ENCODE measurements at places on chromosomes 2 and 18.

- DNase-seq: no peak
Observed at GRCh38 chr18:22268641-22269128, 99.3 kb downstream of the GATA6 start.

DNA sequence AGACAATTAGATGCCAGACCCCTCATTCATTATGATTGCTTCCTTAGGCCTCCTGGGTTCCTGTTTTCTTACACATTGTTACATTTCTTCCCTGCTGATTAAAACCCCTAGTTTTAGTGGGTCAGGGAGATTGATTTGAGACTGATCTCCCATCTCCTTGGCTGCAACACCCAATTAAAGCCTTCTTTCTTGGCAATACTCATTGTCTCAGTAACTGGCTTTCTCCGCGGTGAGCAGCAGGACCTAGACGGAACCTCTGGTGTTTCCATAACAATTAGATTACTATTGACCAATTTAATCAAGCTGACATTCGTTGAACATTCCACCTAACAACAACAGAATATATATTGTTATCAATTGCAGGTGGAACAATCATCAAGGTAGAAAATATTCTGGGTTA is 1676.4 kb upstream of the SLC39A10 start:
- no peak for DNase-seq

- DNase-seq: no peak
Observed at GRCh38 chr18:62368100-62368499, 43.0 kb downstream of the TNFRSF11A start.

GRCh38 chr18:54378057-54378456 is 20.4 kb downstream of the C18orf54 start:
- DNase-seq: no peak

DNA sequence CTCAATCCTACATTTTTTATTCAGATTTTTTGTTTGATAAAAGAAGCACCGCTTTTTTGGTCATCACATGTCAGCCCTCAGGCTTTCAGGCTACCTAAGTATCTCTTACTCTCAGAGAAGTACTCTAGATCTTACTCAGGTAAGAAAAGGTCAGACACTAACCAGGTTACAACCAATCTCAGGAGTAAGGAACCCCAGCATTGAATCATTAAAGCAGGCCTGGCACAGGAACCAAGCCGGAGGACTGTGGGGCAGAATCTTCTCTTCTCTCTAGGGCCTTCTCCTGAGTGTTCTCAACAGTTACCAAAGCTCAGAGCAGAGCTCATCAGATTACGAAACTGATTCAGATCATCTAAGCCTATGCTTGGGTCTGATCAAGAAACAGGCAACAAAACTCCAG is 28.2 kb downstream of the RBMS1 start:
- DNase-seq: no peak

GRCh38 chr18:47035156-47035671 is at the start of gene ELOA2:
TSS of gene ELOA2 (minus strand) at chr18:47035621. CDS start at chr18:47035264, 357 bp downstream.
- no peak for DNase-seq

- no peak for DNase-seq
Observed at GRCh38 chr2:24521975-24522639, 31.1 kb downstream of the NCOA1 start.

GRCh38 chr2:45267062-45267792 is 258.0 kb upstream of the SIX2 start:
- no peak for DNase-seq

- no peak for DNase-seq
Observed at GRCh38 chr18:4102901-4103300, 352.2 kb downstream of the DLGAP1 start.

- DNase-seq: no peak
Observed at GRCh38 chr2:198129609-198130008, 325.2 kb downstream of the PLCL1 start.

DNA sequence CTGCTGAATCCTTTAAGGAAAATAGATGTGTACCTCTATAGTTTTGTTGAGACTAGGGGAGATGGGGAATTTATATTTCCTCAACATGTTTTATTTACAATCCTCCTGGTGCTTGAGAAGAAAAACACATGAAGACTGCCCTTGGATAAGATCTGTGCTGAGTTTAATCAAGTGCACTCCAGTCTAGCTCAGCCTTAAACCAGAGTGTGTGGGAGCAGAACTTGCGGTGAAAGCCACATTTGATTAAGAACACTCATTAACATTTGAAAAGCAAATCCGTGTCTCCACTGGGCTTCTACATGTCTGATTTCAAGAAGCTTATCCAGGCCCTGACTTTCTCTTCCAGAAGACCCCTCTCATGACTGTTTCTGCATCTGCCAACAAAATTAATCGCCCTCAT is 84.8 kb upstream of the ITGA6 start:
- no peak for DNase-seq

DNA sequence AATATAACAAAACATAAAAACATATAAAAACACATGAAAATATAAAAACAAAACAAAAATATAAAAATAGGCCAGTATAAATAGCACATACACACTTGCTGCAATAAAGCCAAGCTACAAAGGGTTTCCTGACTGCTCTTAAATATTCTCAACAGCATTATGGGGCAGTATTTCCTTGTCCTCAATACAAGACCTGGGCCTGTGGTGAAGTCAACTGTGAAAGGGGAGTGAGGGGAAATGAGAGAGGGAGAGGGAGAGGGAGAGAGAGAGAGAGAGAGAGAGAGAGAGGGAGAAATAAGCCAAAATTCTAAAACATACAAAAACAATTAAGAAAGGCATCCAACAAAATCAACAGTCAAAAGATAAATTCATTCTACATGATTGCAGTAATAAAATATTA is 82.6 kb upstream of the NEDD4L start:
- DNase-seq: no peak

- DNase-seq: no peak
Observed at GRCh38 chr2:44934038-44934982, 7.2 kb upstream of the SIX3 start.

Data from activated T-cell treated with anti-CD3 and anti-CD28 coated beads for 48 hours (primary cell).